ENCODE measurements at places on chromosomes 5 and 9.
A peak's percentile ranks its signal among the peaks of the same experiment; 100 is the strongest.

DNA sequence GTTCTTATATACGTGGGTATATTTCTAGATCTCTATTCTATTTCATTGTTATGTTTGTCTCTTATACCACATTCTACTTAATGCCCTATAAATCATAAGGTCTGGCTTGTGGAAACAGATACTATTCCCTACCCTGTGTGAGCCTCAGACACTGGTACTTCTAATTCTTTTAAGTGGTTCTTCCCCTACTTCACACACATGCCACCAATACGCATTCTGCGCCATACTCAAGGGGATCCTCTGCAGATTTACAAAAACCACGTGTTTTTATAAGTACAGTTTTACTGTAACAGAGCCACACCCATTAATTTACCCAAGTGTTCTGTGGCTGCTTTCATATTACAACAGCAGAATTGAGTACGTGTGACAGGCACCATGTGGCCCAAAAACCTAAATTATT, 195.6 kb downstream of the SAXO1 start:
- DNase-seq, result no peak

DNA sequence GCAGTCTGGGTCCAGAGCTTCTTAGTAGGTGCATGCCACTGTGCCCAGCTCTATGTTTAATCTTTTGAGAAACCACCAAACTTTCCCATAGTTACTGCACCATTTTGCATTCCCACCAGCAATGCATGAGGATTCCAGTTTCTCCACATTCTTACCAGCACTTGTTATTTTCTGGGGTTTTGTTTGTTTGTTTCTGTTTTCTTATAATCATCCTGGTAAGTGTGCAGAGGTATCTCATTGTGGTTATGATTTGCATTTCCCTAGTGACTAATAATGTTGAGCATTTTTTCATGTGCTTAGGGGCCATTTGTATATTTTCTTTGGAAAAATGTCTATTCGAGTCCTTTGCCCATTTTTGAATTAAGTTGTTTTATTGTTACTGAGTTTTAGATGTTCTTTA, 11.4 kb downstream of the FOXE1 start:
- no peak for DNase-seq

GRCh38 chr5:69209602-69210001, 20.2 kb downstream of the CENPH start:
- peak; percentile 63 for DNase-seq

DNA sequence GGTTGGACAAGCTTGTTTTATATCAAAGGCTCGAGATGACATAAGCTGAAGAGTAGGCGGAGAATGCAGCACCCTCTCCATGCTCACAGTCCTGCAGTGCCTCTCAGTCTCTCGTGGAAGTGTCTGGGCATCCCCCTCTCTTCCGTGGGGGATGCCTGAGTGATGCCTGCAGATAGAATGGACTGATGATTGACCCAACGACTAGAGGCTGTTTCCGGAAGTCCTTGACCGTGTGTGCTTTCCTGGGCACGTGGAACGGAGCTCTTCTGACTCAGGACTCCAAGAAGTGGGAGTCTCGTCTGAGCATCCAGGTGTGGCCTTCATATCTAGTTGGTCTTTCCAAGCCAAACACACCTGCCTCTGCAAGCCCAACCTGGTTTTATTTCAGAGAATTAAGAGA, 241.8 kb upstream of the IRX2 start:
- DNase-seq, result no peak

DNA sequence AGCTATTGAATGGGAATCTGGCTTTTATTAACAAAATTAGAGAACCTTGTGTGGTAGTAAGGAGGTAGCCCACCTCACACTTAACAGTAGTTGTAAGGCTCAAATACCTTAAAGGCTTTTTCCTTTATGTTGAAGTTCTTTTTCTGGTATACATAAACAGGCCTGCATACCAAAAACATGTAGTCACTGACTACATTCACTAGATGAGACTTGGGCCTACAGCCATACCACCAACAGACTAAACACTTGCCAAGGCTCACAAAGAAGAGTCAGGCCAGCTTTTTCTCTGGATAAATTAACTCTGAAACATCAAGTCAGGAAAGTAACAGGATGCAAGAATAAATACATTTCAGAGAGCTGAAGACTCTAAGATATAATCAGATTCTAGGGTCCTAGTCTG, 78.6 kb upstream of the MPDZ start:
- peak; percentile 92 for DNase-seq

DNA sequence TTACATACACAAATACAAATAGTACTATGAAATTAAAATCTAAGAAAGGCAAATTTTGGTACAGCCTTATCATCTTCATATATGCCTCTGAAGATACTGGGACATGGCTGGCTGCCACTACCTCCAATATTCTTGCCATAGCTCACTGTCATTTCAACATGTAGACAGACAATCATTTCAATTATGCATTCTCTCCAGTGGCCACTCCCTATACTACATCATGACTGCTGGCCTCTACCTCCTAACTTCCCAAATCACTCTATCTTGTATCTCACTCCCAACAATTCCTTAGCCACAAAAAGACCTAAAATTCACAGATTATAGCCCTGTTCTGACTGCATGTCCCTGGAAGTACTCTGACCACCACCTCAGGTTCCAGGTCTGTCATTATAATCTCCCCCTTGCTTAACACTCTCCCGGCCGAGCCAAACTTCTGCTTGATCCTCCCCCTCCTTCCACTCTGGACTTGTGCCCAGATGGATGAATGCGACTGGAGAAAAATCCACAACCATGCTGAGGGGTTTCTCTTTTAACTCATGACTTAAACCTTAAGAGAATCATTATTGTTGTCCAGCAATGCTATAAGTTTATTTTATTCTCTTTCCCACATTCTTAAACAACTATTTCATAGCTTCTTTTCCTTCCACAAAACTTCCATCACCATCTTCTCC, 225.3 kb upstream of the TLE4 start:
- DNase-seq, result peak; percentile 48

GRCh38 chr5:131171276-131171810, 599 bp downstream of the LYRM7 start:
- DNase-seq, result no peak

- DNase-seq, result peak; percentile 5
These were observed 661.8 kb downstream of the SEMA5A start for GRCh38 chr5:8884029-8884428.

- DNase-seq, result peak; percentile 82
These were observed 11.7 kb downstream of the CER1 start for GRCh38 chr9:14710804-14711203.

GRCh38 chr5:111095982-111096381, 3.8 kb downstream of the WDR36 start:
- no peak for DNase-seq

GRCh38 chr5:151708126-151708525, 21.4 kb upstream of the SPARC start:
- no peak for DNase-seq

DNA sequence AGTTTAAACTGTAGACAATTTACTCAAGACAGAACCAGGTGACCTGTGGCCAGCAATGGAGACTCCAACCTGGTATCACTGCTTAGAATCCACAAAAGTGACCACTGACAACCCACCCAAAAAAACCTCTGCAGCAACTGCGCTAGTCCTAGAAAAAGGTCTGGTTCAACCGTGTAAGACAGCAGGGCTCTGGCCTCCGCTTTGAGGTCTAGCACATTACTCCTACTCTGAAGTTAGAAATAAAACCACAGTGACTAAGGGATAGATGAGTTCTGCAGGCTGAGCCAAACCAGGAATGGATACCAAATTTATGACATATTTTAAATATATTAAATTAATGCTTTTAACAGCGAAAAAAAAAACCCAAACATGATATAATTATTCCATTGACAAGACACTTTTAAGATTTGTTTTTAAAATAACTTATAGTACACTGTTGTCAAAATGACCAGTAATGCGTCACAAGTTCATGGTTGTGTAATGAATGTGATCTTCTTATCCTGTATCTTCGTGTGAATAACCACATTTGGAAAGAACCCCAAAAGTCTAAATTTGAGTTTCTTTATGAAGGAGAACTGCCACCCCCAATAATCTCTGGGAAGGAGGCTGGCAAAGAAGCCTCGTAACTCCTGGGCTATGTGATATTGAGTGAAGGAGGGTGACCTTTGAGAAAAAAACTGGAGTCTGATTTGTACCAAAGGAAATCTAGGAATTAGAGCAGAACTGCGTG, 101.9 kb upstream of the SLC44A1 start:
- DNase-seq, result peak; percentile 61

- no peak for DNase-seq
These were observed 29.8 kb downstream of the TCF7 start for GRCh38 chr5:134143944-134144941.

GRCh38 chr9:122944960-122945888, 4.4 kb downstream of the RABGAP1 start:
- DNase-seq, result no peak

GRCh38 chr5:161098516-161098915, 246.5 kb upstream of the ATP10B start:
- DNase-seq, result no peak

- DNase-seq, result peak; percentile 77
These were observed 779.1 kb downstream of the NR2F1-AS1 start for GRCh38 chr5:92801911-92802310.

GRCh38 chr5:6827526-6828219, 114.4 kb downstream of the TENT4A start:
- no peak for DNase-seq

DNA sequence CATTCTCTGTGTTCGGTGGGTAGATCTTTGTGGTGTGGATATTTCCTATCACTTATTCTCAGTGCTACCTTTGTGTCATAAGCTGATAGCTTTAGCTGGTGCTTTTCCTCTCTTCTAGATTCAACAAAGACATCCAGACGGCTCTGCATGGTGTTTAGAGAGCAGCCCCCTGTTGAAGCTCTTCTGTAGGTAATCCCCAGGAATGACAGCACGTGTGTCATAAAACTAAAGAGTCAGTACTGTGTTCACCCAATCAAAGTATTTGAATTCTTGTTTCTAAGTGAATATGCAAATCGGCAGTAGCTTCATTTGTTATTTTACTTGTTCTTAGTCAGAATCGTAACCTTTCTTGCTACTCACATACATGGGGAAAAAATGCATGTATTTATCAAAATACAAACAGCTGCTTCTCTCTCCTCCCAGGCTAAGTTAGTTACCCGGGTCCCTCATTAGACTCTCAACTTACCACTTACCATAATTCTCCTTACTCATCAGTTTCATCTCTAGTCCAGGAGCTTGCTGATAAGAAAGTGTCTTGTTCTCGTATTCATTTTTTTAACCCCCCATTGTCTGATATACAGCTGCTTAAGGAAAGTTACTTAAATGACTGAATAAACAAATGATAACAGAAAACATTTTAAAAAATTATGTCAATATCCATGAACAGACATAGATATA, 1696.0 kb upstream of the WWC1 start:
- DNase-seq, result peak; percentile 16

- no peak for DNase-seq
These were observed 23.3 kb upstream of the KIF12 start for GRCh38 chr9:114122136-114123027.

GRCh38 chr5:55585206-55585610, 50.4 kb upstream of the PLPP1 start:
- DNase-seq, result no peak

GRCh38 chr5:38790891-38791290, 54.9 kb upstream of the OSMR start:
- DNase-seq, result no peak

- DNase-seq, result peak; percentile 52
These were observed at the start of gene FGFR4 for GRCh38 chr5:177086654-177087397. Gene FGFR4, plus strand, starts transcription at chr5:177086915. Its CDS starts 2,688 bp downstream, at chr5:177089603.

- peak; percentile 86 for DNase-seq
These were observed 61.1 kb downstream of the MLANA start for GRCh38 chr9:5951686-5952211.

GRCh38 chr5:133843911-133844310, 124.5 kb downstream of the C5orf15 start:
- DNase-seq, result no peak

DNA sequence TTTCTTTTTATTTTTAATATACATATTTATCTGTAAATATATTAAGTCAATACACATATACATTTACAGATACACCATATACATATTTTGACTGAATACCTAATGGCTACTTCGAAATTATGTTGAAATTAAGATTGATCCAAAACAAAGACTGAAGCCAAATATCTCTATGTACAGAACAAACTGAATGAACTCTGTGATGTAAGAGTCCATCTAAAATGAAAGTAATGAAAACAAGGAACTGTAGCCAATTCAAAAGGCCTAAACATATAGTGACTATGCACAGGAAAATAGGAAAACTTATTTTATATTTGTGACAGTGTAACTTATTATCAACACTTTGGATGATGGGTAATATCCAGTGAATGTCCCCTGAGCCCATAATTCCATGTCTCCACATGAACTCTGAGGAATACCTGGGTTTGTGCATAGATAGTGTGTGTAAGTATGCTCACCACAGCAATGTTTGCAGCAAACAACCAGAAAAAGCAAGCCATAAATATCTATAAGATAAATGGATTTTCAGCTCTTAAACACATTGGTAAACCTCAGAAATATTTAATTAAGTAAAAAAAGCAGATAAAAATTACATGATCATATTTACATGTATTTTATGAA, 517.2 kb upstream of the CDH6 start:
- DNase-seq, result no peak

GRCh38 chr5:135976216-135976615, 21.4 kb upstream of the LECT2 start:
- no peak for DNase-seq

DNA sequence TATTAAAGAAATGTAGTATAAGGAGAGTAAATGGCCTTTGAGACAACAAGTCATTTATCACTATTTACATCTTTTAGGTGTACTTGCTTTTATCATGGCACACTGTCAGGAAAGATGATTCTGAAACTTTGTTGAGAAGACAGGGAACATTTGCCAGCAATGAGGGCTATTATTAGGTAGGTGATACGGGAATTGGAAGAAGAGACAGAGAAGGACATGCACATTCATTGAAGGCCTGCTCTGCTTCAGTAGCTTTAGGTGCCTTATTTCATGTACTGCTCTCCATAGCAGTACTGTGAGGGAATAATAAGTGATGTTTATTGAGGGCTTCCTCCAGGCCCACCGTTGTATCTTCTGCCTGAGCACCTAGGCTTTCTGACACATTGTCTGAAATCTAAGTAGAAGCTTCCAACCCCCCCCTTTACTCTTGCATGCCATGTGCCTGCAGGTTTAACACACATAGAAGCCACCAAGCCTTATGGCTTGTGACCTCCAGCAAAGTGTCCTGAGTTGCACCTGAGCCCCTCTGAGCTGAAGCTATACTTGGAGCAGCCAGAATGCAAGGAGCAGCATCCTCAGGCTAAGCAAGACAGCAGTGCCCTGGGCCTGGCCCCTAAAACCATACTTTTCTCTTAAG, 275.2 kb upstream of the VLDLR start:
- no peak for DNase-seq

- DNase-seq, result peak; percentile 39
These were observed 23.4 kb downstream of the DMRTA1 start for GRCh38 chr9:22469928-22470544.

- DNase-seq, result no peak
These were observed 509.8 kb downstream of the DIRAS2 start for GRCh38 chr9:90132866-90133265.

Data from iris pigment epithelial cell (primary cell).